ENCODE measurements at places on chromosomes 16 and 17.

- DNase-seq: no peak
Measured at GRCh38 chr17:33967608-33968349, 287.3 kb upstream of the CCL2 start.

- peak; percentile 64 for DNase-seq
Measured at GRCh38 chr16:69838489-69838888, 76.4 kb downstream of the WWP2 start.

GRCh38 chr17:71649941-71650350 is 470.9 kb upstream of the SOX9 start:
- DNase-seq: no peak

DNA sequence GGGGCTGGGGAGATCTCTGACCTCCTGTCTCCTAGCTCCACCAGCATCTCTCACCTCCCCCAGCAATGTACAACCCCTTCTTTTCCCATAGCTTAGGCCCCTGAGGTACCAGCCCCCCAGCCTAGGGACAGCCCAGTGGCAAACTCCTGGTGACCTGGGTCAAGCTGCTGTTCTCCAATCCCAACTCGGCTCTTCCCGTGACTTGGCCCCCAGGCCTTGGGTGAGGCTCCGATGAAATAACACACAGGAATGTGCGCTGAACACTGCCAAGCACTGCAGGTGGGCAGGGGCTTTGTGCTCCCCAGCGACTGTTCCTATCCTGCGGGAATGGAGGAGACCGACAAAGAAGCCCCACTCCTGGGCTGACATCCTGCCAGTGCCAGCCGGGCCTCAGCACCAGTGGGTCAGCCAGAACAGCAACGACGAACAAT is 63.7 kb upstream of the AMZ2 start:
- no peak for DNase-seq

GRCh38 chr16:35561346-35561745 is 2101.9 kb downstream of the TP53TG3F start:
- DNase-seq: no peak

DNA sequence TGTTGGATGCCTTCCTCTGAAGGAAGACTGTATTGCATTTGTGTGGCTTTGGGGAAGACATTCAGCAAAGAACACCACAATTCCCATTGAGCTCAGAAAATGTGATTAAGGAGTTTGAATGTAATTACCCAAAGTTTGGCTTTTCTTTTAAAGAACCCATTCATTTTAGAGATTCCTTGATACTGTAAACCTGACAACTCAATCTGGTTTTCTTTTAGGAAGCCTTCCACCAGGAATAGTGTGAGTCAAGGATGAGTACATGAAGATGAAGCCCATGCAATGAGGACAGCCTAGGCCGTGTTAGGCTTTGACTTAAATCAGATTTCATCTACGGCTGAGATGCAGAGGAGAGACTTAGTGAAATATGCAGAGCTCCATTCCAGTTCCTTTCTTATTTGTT is 271.7 kb upstream of the TBX2 start:
- no peak for DNase-seq

DNA sequence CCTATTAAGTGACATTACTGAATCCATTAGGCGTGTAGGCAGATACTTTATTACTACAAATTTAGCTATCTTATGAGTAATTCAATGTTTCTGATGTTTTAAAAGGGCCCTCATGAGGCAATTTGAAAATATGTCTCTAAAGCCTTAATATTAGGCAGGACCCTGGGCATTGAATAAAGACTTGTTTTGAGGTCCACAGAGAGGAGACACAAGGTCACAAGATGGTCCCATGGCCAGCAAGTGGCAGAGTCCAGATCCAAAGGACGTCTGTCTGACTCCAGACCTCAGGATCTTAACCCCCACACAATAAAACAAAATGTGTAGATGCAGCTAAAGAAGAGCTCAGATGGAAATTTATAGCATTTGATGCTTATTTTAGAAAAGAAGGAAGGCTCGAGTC is 31.9 kb upstream of the HEATR6 start:
- DNase-seq: no peak

- no peak for DNase-seq
Measured at GRCh38 chr16:52456368-52456767, 90.6 kb downstream of the TOX3 start.

DNA sequence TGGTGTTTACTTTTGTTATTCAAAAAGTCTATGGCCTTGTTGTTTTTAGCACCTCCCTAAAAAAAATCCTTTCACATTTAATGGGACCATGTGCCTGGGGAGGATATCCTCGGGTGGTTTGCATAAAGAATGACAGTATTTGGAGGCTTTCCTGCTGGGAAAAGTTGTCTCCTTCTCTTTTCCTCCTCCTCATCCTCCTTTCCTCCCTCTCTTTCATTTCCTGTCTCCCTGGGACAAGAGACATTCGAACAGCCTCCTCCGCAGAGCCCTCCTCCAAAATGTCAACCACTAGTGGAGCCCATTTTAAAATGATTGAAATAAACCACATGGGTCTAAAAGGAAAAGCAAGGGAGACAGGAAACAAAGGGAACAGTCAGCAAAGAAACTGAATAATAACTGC is 67.4 kb downstream of the MYH13 start:
- DNase-seq: no peak

DNA sequence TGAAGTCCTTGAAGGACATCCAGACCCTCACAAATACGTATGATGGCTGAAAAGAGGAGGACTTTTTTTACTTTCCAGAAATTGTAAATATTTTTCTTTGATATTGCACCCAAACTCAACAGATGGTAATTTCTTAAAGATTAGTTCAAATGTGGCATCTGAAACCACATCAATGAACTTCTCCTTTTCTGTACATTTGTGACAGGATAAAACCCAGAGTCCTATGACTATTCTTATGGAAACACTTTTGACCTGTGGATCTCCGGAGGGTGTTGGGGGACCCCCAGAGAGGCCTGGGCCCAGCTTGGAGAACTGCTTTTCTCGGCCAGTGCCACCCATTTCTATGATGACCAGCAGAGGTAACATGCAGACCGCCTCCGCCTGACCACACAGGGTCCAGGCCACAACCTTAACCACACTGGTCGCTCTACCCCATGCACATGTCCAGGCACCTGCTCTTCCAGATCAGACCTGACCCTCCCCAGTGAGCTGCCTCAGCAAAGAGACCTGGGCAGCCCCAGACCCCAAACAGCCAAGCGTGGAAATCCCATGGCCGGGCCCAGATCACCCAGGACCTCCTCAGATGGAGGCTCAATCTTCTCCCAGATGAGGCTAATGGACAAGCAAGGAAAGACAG is 22.7 kb downstream of the RPH3AL start:
- peak; percentile 8 for DNase-seq

GRCh38 chr16:12323007-12323758 is 346.6 kb downstream of the SNX29 start:
- no peak for DNase-seq

DNA sequence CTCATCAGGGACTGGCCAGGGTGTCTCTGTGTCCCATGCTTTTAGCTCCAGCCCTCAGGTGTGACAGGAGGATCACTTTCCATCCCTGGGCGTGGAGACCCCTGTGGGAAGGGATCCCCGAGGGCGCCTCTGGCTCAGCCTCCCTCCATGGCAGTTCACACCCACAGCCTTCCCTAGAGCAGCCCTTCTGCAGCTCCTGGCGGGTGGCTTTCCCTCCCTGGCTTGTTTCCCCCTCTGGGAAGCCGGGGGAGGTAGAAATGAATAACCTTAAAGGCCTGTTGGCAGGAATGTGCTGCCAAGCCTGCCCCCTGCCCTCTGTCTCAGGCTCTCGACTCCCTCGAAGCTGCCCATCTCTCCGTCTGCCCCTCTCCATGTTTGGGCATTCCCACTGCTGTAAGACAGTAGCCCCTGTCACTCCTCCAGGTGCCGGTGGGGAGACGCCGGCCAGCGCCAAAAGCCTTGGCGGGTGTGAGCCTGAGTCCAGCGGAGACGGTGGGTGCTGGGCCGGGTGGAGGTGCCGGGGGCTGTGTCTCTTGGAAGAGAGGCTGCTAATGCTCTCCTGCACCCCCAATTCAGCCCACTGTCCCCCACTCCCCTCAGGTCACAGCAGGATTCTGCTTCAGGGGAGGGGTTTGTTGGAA is 2.1 kb upstream of the ATP2A1 start:
- no peak for DNase-seq
